ENCODE measurements at places on chromosomes 7 and 10.

DNA sequence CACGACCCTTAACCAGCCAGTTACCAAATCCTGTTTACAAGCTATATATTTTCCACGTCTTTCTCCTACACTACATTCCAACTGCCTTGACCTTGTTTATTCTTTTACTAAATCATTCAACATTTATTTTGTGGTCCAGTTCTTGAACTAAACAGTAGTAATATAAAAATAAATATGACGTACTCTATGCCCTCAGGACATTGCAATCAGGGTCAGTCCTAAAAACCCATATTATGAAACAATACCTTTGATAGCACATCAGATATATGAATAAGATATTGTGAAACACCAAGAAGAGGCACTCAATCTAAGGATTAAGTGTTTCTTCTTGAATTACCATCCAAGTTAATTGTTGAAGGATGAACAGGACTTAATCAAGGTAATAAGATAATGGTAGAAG lies 52.5 kb upstream of the WNT16 start:
- no peak for DNase-seq

- DNase-seq, result no peak
These were observed 48.4 kb downstream of the INPP5A start for GRCh38 chr10:132585732-132586722.

DNA sequence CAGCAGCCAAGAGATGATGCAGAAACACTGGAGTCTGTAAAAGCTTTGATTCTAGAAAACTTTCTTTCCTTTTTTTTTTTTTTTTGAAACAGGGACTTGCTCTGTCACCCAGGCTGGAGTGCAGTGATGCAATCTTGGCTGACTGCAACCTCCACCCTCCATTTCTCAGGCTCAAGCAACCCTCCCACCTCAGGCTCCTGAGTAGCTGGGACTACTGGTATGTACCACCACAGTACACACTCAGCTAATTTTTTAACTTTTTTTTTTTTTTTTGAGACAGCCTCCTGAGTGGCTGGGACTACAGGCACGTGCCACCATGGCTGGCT lies 17.0 kb upstream of the BAG3 start:
- DNase-seq, result peak; percentile 3

GRCh38 chr7:67348171-67348570 lies 351.5 kb downstream of the TYW1 start:
- no peak for DNase-seq

DNA sequence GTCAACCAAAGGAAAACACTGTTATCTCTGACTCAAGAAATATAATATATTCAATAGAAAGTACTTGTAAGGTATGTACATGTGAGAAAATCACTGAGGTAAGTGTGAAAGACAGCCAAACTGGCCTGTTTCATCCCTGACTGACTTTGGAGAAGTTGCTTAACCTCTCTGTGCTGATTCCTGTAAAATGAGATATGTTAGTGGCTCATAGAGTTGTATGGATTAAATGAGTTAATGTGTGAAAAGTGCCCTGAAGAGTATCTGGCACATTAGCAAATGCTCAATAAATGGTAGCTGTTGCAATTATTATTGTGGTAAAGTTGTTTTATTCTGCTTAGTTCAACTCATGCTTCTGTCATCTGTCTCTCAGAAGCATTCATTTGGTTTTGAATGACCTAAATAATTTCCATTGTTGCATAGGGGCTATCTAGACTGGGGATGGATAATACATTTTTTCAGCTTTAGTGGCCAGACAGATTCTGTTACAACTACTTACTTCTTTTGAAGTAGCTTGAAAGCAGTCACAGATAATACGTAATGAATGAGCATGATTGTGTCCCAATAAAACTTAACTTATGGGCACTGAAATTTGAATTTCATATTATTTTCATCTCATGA lies 84.3 kb downstream of the SKAP2 start:
- no peak for DNase-seq

GRCh38 chr10:110220398-110220797 lies 13.0 kb downstream of the MXI1 start:
- peak; percentile 39 for DNase-seq

GRCh38 chr7:70774950-70775527 lies 356.9 kb upstream of the GALNT17 start:
- DNase-seq, result no peak

DNA sequence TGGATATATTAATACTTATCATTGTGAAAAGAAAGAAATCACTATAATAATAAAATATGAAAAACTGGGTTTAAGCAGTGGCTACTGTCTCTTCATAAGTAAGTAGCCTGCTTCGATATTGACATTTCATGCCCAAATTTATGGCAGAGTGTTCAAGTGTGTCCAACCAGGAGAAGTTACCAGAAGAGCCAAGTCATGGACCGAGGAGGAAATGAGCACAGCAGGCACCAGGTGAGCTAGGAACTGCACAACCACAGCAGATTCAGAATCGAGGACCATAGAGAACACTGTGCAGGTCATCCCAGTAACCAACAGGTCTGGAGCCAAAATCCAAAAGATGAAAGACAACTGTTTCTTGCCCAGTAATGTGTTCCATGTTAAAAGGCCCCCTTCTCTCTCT lies 79.9 kb upstream of the ABCB5 start:
- DNase-seq, result no peak

GRCh38 chr7:108418946-108419345 lies 37.3 kb downstream of the NRCAM start:
- no peak for DNase-seq

DNA sequence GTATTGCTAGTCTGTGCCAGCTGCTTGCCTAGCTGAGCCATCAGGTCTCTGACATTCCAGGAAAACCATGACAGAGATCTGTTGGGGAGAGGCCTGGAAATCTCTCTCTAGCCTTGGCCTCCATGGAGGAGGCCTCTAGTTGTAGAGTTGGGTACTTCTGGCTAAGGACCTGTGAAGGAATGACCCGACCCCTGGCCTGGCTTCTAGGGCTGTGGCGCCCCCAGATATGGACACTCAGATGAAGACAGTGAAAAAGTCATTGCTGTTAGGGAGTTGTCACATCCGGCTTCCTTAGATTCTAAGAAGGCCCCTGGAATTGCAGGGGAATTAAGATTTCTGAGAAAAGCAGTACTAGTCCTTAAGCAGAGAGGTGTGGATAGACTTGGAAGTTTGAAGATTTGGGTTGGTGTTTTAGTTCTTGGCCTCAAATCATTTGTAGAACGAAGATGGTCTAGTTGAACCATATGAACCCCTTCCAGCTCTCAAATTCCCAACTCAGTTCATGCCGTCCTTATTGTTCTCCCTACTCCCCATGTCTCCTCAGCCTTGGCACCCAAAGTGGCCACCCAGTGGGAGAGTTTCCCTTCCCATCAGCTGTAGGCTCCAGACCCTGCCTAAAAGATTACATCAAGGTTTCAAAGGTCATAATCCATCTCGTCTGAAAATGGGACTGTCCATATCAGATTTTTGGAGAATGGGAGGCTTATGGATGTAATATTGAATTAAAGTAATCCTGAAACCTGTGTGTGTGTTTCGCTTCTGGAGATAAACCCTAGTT lies 7.0 kb downstream of the HHEX start:
- DNase-seq, result no peak

- DNase-seq, result no peak
These were observed 83.6 kb downstream of the KMT2E start for GRCh38 chr7:105097619-105098018.

- DNase-seq, result no peak
These were observed 27.5 kb downstream of the GPRIN2 start for GRCh38 chr10:46528675-46529615.

DNA sequence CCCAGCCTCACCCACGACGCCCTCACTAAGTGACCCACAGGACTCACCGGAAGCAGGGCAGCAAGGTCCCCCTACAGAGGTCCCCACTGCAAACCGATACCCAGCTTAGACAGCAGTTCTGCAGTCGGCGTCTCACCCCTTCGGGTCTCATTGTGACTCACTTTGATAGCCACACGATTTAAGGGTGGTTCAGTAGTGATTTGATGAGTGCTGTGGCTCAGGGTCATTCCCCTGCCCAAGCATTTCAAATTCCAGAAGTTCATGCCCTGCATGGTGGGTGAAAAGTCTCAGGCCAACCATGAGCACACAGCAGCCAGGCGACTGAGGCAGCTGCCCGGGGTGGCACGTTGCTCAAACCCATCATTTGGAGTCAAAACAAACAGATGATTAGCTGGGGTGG lies 93.2 kb downstream of the EGFR start:
- DNase-seq, result no peak

- DNase-seq, result no peak
These were observed 41.4 kb downstream of the COL1A2 start for GRCh38 chr7:94436018-94436604.

GRCh38 chr10:133096616-133097269 lies 9.0 kb downstream of the ADGRA1 start:
- DNase-seq, result no peak

DNA sequence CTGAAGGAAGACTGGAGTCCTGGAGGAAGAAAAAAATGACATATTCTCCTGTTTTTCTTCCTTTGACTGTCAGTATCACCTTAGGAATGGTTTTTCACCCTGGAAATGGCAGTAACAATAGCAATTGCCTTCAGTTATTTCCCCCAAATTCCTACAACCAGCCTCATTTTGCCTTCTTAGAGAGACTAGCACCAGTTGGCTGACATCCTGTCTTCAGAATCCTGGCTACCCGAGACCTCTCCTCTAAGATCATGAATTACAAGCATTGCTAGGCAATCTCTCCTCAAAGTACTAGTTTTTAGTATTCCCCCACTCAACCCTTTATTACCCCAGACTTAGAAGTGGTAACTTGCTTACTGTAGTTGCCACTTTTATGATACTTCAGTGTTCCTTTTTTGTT lies 53.4 kb downstream of the TAS2R16 start:
- DNase-seq, result no peak

DNA sequence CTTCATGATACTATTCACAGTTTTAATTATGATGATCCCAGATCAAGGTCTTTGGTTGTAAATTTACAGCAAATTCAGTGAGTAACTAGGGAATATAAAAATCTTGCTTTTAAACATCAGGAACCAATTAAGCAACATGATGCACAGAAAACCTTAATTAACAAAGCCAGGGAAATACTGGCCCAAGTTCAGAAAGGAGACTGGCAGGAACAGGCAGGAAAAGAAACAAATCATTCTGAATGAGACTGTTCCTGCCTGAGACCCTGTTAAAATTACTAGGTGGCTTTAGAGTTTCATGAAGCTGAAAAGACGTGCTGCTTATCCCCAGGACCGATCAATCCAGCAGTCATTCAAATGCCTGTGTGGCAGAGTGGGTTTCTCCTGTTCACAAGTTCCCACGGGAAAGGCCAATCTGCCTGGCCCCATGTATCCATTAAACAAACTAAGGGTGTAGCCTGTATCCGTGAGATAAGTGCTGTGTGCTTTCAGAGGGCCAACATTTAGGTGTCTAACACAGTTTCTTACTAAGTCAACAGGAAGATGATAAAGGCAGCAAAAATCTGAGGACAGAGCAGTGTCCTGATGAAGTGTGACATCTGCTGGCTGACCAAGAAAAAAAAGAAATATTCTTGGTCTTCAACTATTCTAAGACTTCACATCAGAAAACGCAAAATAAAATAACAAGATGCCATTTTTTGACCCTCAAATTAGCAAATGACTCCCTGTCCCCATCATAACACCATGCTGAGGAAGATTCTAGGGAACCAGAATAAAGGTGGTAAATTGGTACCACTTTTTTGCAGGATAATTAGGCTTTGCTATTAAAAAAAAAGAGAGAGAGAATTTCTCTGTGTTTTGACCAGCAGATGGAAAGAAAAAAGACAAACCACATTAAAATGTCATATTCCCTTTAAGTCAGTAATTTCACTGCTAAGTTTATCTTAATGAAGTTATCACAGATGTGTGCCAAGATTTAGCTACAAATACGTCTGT lies 34.2 kb downstream of the PUS7 start:
- no peak for DNase-seq

GRCh38 chr10:112215342-112215774 lies 31.8 kb upstream of the GPAM start:
- DNase-seq, result no peak

DNA sequence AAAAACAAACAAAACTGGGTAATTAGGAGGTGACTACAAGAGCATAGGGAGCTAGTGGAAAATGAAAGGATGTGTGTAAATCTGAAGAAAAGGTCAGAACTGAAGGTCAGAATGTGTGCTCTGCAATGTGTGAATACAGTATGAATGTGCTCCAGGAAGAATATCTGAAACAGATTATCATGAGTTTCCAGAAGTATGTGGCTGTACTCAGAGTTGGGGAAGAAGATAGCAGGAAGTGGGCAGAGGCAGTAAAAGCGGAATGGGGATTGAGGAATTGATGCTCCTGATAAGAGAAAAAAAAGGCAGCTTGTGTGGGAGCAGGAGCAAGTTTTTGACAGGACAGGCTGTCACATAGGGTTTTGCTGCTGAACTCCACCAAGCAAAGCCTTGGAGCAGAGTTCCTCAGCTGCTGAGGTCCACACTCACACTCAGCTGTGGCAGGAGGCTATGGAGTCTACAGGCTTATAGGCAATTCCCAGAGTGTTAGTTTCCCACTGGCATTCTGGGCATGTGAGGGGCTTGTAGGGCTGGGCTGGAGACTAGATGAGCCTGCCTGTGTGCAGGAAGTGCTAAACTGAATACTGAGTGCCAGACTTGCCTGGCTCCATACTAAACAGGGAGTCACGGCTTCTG lies 22.9 kb downstream of the H2AZ2 start:
- DNase-seq, result no peak

- no peak for DNase-seq
These were observed 155.8 kb downstream of the BMPER start for GRCh38 chr7:34061149-34061548.

DNA sequence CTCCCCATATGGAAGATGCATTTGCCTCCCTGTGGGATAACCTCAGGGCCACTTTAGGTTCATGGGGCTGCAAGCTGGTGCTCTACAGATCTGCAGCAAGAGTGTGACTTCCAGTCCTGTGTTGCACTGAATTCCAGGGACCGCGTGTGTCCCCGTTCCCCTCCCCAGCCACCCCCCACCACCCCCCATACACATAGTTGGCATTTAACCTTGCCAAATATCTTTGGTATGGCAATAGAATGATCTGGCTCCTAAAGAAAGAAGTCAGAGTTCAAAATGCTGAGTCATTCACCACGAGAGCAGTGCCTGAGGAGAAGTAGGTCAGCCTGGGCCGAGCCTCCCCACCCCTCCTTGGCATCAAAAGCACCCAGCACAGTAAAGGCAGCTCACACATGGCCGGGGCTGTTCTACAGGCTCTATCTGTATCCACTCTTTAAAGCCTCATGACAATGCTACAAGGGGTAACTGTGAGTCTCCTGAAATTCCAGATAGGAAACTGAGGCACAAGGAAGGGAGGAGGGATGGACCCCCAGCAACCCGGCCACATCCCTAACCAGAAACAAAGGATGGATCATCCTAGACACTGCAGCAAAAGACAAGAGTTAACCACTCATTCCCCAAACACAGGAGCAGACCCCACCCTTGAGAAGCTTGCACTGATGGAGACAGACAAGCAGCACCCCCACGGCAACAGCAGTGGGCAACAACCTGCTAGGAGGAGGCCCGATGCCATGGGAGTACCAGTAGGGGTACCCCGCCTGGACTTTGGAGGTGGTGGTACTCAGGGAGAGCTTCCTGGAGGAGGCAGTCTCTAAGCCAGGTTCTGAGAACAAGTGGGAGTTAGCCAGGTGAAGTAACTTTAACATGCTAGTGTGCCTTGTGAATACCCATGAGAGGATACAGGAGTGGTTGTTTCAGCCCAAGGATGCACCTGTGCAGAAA lies 70.3 kb upstream of the NANOS1 start:
- DNase-seq, result no peak

All from amygdala (tissue), 56 donors.